ENCODE measurements at places on chromosomes 4 and X.

DNA sequence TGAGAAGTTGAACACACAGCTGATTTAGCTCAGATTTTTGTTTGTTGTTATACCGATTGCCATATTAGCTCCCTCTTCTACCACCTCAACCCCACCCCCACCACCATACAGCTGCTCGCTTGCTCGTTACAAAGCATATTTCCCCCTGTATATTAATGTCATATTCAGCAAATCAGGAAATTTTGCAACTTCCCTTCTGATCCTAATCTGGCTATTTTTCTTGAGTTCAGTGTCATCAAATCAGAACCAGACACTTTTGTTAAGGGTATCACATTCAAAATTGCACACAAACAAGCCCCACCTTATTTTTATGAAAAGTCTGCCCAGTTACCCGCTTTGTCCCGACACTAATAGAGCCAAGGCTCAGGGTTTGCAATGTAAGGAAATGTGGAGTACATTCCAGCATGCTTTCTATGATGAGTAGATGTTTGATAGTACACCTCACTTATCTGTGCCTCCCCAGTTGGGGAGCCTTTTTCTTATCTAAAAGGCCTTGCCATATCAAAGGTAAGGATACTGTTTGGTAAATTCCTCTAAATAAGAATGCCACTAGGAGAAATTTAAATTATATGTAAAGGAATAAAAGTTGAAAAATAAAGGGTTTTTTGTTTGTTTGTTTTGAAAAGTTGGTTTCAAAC, 212.2 kb downstream of the CBR4 start:
- DNase-seq = no peak

DNA sequence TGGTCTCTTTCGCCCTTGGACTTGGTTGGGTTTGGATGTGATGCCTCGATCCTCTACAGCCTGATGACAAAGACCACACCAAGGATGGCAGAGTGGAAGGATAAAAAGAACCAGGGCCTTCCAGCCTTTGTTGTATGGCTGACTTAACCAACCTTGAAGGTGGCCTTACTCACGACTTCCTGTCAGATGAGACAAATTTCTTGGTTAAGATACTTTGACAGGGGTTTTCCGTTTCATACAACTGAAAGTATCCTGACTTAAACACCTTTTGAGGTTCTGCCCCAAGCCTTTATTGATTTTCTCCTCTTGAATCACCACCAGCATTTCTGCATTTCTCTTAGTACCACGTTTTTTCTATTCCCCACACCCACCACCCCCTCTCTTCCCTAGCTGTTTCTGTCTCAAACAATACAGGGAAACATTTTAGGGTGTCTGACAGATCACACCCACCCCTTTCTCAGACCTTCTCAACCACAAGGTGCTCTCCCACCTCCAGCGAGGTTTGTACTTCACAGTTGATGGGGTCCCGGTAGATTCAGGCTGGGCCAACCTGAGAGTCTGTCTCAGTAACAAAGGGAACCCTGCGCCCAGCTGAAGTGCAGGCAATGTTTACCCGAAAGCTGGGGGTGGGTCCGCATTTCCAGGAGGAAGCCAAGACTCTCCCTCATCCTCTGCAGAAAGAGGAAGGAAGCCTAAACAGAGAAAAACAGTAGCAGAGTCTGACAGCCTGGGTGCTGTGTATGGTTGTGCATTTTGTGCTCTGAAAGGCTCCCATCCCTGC, 5.0 kb upstream of the TSPAN5 start:
- DNase-seq = no peak

GRCh38 chr4:124025000-124025399, 628.4 kb downstream of the SPRY1 start:
- DNase-seq = no peak

DNA sequence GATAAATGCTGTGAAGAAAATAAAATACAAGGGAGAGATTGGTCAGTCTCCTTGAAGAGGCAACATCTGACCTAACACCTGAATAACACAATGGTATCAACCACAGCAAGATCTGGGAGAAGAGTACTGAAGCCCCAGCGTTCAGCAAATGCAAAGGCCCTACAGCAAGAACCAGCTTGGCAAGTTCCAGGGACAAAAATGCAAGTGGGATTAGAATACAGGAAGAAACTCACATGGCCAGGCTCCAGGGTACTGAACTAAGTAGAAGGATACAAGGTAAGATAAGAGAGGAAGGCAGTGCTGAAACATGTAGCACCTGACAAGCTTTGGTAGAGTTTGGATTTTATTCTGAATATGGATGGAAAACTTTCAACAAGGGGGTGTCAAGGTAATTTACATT, 3.6 kb downstream of the SMIM14 start:
- no peak for DNase-seq

DNA sequence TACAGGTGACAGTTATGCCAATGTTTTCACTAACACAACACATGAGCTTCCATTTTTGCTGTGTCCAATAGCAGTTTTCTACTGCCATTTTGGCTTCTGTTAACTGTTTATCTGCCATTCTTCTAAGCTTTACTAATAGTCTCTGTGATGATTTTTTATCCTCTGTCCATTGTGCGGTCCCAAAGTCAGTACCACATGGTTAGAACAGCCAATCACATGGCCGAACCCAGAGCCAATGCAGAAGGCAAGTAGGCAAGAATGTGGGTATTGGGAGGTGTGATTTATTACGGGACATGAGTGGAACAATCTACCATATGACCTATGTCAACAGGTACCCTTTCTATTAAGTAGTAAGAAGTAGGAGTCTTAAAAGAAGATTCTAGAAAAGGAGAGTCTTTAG, 61.5 kb downstream of the GRIA2 start:
- DNase-seq = no peak

GRCh38 chrX:56798339-56798711, 69.3 kb downstream of the NBDY start:
- peak; percentile 53 for DNase-seq

DNA sequence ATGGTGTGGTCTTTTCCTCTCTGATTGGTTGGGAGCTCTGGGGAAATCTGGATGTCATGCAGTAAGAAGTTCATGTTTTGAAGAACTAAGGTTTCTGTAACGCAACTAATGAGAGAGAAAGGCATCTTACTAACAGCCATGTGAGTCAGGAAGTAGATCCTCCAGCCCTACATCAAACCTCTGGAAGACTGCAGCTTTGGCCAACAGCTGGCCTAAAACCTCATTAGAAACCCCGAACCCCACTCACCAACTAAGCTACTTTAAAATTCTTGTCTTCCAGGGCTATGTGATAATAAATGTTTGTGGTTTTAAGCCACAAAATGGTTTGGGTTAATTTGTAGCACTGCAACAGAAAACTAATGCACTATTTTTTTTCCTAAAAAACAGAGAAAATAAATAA, 549.0 kb upstream of the GRID2 start:
- DNase-seq = no peak

DNA sequence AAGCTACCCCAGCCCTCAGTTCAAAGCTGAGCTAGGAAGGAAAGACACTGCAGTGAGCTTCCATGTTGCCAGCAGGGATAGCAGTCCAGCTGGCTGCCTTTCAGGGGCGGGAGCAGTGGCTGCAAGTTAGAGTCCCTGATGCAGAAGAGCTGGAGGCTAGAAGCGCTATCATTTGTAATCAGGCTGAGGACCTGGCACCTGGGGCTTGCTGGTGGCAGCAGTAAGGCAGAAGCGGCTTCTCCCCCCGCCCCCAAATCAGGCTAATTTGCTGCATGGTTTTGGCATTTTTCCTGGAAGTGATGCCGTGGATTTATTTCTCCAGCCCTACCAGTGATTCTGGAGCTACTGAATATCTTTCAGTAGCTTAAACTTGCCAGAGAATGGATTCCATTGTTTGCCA, 203.3 kb downstream of the CLCN4 start:
- DNase-seq = no peak

DNA sequence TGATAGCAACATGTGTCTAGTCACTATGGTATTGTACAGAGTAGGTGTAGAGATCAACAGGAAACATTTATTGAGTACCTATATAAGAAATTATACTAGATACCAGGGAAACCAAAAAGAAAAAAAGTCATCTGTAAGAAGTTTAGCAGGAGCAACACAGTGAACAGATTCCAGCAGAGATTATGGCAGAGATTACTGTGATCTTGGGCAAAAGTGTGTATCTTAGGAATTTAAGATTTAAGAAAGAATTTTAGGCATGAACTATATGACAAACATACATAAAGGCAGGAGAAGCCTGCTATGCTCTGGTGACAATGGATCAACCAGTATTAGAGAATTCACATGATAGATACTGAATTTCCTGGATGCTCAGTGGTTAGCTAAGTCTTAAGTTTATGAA, 37.9 kb downstream of the SNCA start:
- DNase-seq = no peak

DNA sequence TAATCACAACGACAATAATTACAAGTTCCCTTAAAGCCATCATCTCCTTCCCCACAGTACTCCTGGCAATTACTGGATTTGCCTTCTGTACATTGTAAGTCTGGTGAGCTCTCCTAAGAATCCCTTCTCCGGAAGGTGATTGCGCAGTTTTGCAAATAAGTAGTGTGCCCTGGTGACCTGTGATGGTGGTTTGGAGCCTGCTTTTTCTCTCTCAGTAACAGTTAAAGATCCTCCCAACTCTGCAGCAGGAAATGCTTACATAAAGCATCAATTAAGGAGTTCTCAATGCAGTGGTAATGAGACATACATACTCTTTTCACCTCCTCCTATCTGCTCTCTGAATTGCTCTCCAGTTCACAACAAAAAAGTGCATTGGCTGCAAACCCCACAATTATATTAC, 159.7 kb downstream of the SH2D1A start:
- no peak for DNase-seq

DNA sequence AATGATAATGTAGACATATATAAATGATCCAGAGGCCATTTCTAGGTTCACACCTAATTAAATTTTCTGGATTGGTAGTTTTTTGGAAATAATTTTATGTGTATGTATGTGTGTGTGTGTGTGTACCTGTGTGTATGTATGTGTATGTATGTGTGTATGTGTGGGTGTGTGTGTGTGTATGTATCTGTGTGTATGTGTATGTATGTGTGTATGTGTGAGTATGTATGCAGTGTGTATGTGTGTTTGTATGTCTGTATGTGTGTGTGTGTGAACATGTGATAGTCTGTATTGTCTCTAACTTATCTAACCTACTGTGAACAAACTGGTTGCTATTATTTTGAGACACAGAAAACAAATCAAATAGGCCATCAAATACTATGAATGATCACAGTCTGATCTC, 152.6 kb downstream of the COL25A1 start:
- no peak for DNase-seq

DNA sequence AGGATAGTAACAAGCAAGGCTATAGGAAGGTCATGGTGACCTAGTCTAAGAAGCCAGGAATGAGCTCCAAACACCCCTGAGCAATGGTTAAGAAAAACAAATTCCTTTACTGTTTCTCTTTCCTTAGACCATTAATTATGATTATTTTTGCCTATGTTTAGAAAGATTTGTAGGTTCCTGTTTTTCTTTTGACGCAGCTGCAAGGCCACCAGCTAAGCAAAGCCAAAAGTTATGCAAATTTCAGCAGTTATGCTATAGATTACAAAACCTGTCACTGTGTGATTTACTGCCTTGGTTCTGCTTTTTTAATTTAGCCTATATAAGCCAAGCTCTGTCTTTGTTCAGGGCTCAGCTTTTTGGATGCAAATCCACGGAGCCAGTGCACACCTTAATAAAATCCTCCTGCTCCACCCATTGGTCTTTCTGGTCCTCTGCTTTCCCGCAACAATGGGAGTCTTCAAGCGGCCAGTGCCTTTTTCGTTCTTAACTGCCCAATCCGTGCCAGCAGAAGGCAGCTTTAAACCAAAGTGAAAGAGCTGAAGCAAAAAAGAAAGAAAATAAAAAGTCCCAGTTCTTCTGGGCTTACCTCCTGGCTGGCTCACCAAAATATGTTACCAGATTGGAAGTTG, 1.4 kb upstream of the CEP135 start:
- no peak for DNase-seq

GRCh38 chr4:103934178-103934789, 214.5 kb upstream of the TACR3 start:
- no peak for DNase-seq

GRCh38 chr4:60682901-60683300, 517.2 kb upstream of the ADGRL3 start:
- DNase-seq = no peak

DNA sequence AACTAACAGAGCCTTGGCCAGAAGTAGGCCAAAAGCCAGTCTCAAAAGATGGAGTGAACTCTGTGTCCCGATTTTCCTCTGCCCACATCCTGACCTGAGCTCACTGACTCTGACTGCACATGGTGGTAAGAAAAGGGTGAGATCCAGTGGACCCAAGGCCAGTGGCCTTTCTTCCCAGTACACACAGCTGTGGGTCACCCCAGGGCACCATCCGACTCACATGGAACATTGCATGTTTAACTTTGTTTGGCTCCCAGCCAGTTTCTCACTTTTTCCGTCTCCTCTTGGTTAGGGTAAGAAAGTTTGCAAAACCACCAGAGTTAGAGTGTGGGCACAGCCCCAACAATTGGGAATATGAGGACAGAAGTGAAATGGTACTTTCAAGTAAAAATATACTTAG, 69.8 kb downstream of the GAB1 start:
- DNase-seq = no peak

- DNase-seq = peak; percentile 90
Measured at GRCh38 chr4:37767546-37767945, 58.9 kb upstream of the PGM2 start.

GRCh38 chr4:17647176-17647806, 32.9 kb downstream of the MED28 start:
- no peak for DNase-seq

- no peak for DNase-seq
Measured at GRCh38 chr4:73752424-73752823, 12.1 kb downstream of the CXCL8 start.

- no peak for DNase-seq
Measured at GRCh38 chr4:139851639-139852038, 186.0 kb downstream of the MGST2 start.

DNA sequence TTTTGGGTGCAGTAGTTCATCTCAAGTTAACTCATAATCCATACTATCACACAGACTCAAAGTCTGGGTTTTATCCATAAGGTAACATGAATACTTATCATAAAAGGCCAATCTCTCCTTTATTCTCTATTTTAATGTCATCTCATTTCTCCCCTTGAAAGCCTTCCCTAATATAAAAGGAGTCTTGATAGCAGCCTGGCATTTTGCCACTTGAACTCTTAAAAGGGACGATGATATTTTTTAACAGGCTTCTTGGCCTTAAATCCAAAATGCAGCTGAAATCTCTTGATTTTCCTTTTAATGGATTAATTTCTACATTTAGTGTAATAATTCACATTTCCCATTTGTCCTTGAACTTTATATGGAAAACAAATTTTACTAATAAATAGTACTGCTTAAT, 8.4 kb upstream of the JCHAIN start:
- DNase-seq = no peak

Measured in mesenteric fat pad (tissue), 1 donor.